GM23248 (cell line): ENCODE measurements at places on chromosomes 12 and 14.

GRCh38 chr14:80664576-80664975 lies 277.0 kb downstream of the CEP128 start:
- DNase-seq = no peak

DNA sequence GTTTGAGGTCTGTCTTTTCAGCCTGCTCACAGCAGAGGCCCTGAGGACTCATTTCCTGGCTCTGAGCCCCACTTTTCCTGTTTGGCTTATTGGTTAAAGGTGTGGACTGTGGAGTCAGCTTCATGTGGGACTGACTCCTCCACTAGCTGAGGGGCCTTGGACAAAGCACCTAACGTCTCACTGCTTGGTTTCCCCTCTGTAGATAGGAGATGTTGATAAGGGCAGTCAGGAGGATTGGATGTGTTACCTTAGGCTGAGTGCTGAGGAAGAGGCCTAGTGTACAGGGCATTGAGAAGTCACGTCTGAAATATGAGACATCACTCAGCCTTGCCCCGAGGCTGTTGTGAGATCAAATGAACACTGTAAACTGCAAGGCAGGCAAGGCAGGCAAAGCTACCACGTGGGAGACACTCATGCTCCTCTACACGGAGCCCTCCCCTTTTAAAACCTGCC lies 27.1 kb upstream of the TCL1A start:
- DNase-seq = peak; percentile 2

DNA sequence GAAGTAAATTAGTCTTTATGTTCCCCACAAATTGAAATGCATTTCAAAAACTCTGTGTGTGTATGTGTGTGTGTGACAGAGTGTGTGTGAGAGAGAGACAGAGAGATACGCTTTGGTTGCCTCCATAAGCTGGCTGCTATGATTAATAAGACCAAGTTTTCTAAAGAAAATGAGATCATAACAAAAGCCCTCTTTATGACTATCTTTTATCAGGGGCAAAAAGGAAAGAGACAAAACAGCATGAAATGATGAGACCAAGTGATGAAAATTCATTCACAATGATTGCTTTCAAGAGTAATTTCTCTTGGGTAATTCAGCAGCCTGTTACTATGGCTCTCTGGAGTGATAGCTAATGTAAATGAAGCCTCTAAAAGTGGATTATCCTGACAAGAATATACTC lies 277.6 kb upstream of the PLEKHG7 start:
- no peak for DNase-seq

DNA sequence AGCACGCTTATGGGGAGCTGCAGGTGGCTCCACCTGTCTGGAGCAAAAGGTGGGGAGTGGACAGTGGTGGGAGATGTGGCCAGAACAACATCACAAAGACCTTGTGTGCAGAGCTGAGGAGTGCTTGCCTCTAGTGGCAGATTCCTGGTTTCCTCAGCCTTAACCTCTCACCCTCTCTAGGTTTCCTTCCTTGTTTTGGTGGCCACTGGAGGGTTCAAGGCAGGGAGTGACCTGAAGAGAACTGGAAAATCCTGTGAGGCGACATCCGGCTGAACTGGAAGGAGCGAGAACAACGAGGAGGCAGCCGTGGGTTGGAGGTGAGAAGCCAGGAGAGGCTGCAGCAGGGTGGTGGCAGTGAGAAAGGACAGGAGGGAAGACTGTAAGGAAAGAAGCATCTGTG lies 6.3 kb upstream of the FLVCR2 start:
- DNase-seq = no peak

DNA sequence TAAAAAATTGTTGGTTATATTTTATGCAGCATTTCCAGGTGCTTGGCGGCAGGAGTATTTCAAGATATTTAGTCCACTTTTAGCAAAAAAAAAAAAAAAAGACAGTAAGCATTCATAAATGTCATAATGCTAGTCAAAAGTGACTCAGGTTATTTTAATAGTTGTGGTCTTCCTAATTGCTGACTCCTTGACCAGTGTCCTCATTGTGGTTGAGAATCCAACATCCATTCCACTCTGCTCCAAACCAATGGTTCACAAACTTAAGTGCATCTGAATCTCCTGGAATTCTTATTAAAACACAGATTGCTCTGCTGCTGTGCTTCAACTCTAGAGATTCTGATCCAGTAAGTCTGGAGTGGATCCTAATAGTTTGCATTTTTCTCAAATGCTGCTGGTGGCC lies 71.4 kb downstream of the AKAP6 start:
- peak; percentile 78 for DNase-seq
